ENCODE measurements at places on chromosomes 6 and 20.

DNA sequence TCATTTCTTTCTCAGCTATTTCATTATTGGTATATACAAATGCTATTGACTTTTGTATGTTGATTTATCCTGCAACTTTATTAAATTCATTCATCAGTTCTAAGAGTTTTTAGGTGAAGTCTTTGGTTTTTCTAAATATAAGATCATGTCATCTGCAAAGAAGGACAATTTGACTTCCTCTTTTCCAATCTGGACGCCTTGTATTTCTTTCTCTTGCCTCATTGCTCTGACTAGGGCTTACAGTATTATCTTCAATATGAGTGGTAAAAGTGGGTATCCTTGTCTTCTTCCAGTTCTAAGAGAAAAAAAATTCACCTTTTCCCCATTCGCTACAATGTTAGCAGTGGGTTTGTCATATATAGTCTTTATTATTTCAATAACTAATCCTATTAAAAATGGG, 38.0 kb downstream of the KIF16B start:
- DNase-seq = no peak

- DNase-seq = no peak
Observed at GRCh38 chr20:49346682-49347081, 68.8 kb upstream of the ZNFX1 start.

- DNase-seq = no peak
Observed at GRCh38 chr20:46963196-46963529, 68.5 kb downstream of the EYA2 start.

GRCh38 chr20:6142348-6142993, 19.6 kb upstream of the FERMT1 start:
- DNase-seq = no peak

DNA sequence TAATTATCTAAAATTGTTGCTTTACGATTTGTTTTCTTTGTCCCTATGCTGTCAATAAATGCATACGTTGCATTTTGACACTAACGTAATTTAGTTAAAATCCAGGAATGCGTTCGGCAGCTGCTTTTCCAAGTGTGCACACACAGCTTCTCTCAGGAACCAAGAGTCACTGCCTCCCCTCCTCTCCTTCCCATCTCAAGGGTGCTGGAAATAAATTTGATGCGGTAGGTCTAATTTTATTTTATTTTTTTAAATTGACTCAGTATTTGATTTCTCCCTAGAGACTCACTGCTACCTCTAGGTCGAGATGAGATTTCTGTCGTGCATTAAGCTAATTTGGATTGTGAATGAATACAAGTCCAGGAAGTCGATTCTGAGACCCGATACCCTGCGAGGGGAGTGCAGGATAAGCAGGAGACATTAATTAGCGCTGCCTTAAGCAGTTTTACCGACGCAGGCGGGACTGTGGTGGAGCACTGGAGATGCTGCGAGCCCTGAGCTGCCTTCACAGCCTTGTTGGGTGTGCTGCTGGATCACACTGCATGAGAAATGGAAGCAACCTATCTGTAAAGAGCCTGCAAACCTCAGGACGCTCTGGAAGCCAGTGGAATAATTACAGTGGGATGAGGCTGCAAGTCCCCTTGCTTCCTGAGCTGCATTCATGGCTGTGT, 381.2 kb downstream of the C6orf118 start:
- DNase-seq = no peak

- no peak for DNase-seq
Observed at GRCh38 chr6:71072508-71072907, 115.6 kb upstream of the B3GAT2 start.

GRCh38 chr20:44618318-44618731, 33.2 kb downstream of the ADA start:
- DNase-seq = no peak

- no peak for DNase-seq
Observed at GRCh38 chr6:169397684-169398083, 144.0 kb upstream of the THBS2 start.

- no peak for DNase-seq
Observed at GRCh38 chr6:31559606-31559957, 12.2 kb downstream of the NFKBIL1 start.

Data from stimulated activated CD4-positive, alpha-beta T cell treated with anti-CD3 and anti-CD28 coated beads, Interleukin-15, amount 100 ng/mL, for 1 hour (primary cell).